Jurkat, Clone E6-1 (cell line): ENCODE measurements at places on chromosomes 3 and 15.

DNA sequence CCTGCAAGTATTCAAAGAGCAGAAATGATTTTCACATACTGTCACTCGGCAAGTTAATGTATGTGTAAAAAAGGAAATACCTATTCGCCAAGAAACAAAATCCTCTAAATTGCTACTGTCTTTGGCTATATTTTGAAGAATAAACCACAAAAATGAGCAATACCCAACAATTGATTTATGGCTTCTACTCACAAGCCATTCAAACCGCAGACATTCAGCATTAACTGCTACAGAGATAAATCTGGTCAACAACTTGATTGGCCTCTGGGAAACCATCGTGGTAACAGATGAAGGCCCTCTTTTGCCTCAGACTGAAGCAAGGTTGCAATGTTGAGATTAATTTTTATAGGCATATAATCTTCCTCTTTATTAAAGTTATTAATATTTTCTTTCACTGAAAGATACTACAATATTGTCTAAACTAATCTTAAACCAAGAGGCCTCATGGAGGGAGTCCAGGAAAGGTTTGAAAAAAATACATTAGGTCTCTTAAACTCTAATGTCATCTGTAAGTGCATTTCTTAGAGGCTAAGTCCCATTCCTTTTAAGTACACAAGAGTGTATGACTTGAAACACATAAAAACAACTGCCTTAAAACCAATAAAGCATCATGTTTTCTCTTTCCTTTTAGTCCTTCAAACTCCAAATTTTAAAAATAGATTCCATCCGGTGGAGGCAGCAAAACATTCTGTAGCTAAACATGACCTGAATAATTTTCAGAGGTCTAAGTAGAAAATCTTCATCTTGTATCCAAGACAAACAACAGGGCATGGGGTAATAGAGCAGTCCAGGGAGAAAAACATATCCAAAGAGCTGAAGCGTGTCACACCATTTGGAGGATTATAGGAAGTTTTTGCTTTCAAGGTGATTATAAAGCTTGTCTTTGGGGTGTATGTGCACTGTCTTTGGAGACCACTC, 162.4 kb upstream of the TGFBR2 start:
- no peak for DNase-seq

DNA sequence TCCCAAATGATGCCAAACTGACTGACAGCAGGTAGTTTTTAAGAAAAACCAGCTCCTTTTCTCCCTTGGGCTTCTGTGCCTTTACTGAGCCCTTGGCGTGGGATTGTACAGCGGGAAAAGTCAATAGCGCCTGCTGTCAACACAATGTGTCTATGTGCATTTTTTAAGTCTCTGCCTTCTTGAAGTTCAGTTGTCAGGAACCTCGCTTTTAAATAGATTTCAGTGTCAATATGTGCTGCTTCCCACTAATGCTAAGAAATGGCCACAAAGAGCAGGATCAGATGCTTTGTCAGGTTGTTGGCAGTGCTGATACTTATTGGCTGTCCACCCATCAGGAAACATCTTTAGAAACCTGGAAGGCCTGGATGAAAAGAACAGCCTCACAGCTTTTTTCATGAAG, 424.4 kb downstream of the C3orf38 start:
- no peak for DNase-seq

DNA sequence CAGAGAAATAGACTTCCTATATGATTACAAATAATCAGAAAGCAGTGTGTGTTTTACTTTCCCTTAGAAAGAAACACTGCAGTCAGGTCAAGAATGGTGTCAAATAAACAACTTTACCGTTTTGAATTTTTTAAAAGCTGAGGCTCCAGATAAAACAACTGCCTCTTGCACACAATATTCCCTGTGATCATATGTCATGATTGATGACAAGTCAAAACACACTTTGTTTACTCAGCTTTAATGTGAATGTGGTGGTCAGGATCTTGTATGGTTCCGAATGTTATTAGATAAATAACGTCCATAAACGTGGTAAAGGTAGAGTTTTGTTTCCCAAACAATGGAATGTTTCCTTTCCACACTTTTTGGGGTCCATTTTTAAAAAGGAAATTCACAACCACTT, 428.4 kb upstream of the MDFIC2 start:
- no peak for DNase-seq

DNA sequence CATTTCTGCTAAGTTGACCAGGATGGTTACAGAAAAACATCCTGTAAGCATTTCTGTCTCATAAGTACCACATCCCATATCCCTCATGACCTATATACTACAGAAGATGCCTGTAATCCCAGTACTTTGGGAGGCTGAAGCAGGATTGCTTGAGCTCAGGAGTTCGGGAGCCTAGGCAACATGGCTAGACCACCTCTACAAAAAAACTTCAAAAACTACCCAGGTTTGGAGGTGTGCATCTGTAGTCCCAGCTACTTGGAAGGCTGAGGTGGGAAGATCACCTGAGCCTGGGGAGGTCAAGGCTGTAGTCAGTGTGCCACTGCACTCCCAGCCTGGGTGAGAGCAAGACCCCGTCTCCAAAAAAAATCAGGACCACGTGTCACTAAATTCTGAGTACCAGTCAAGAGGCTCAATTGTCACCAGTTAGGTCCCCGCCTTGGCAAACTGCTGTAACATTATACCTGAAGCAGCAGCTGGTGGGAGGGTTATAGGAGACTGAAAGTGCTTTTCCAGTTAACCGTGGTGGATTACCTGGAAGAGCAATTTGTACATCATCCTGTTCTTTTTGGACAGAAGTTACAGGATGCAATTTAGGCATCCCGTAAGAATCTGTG, 6.2 kb downstream of the RPL32 start:
- no peak for DNase-seq

GRCh38 chr15:28943146-28943545, 57.4 kb downstream of the APBA2 start:
- no peak for DNase-seq

DNA sequence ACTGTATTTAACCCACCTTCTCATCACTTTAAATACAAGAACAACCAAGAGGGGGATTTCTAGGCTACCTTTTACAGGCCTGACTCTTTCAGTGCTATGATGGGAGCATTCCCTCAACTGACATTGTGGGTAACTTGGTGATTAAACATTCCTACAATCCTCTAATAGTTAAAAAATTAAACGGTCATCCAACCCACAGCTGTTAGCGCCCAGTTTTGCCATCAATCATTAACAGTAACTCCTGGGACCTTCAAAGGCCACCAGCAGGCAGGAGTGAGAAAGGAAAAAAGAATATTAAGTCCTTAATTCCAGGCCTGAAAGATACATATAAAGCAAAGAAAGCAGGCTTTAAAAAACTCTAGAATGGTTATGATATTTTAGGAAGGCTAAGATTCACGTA, 512.1 kb downstream of the MAGI1 start:
- no peak for DNase-seq

GRCh38 chr15:69076756-69077155, 62.3 kb downstream of the NOX5 start:
- no peak for DNase-seq

- no peak for DNase-seq
These were observed 12.2 kb upstream of the C3orf52 start for GRCh38 chr3:112074006-112074405.

GRCh38 chr15:73753250-73754130, at the start of gene INSYN1:
TSS of gene INSYN1 (minus strand) at chr15:73753351. CDS start at chr15:73751130, 2,221 bp downstream.
- DNase-seq: no peak

GRCh38 chr3:159892801-159893200, 95.8 kb upstream of the IL12A start:
- no peak for DNase-seq

GRCh38 chr3:88219138-88219792, 69.5 kb downstream of the C3orf38 start:
- DNase-seq: peak; percentile 54

DNA sequence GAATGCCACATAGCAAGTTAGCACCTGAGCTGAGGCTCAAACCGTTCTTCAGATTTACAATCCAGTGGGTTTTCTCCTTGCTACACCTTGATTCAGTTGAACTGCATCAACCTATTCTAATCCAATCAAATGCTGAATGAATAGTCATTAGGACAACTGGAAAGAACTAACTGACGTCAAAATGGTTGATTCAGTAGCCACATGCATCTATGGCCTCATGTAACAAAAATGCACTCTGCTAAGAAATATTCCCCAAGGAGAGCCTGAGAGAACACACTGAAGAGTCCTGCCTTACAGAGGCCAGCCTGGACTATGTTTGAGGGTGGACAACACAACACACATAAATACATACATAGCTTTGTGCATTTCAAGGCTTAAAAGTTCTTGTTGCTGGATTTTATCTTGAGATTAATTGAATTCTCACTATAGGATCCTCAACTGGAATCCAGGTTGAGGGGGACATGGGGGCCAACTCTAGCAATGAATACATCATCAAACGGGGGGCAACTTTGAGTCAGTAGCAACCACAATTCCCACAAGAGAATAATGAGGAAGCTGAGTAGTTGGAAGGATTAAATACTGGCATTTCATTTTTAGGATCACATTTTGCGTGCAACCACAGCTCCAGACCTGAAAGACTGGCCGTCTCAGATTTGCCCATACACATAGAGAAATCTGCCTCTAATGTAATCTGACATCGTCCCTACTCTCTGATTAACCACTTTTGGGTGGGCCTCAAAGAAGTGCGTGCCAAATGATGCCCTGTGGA, 280.2 kb upstream of the ICE2 start:
- no peak for DNase-seq

- no peak for DNase-seq
These were observed 3.5 kb downstream of the TKT start for GRCh38 chr3:53252096-53252946.

- no peak for DNase-seq
These were observed 200.6 kb downstream of the SEMA6D start for GRCh38 chr15:47917881-47918280.

GRCh38 chr15:55031727-55032126, 165.0 kb downstream of the RSL24D1 start:
- DNase-seq: no peak

DNA sequence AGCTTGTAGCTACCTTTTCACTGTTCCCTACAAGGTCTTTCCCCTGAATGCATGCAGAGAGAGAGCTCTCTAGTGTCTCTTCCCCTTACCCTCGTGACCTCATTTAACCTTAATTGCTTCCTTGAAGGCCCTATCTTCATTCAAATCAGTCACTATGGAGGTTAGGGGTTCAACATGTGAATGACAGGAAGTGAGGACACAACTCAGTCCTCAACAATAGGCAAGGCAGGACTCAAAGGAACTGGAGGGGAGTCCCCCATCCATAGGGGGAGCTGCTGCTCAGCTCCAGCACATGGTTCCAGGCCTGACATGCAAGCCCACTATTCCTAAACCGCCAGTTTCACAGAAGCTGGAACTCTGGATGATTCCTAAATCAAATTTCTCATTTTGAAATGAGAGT, 33.8 kb upstream of the GYG1 start:
- DNase-seq: peak; percentile 44

DNA sequence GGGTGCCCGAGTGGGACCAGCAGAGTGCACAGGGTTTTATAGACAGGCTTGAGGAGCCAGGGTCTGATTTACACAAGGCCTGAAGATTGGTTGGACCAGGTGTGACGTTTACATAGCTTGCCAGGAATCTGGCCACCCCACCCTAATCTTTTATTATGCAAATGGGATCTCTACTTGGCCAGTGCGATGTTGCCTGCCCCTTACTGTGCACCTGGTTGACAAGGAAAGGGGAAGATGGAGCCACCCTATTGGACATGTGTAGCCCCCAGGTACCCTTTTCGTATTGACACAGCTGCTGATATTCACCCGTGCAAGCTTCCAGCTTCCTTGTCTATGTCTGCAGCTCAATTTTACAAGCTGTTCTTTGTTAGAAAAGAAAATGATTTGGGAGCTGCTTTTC, 132.0 kb downstream of the ARNT2 start:
- DNase-seq: no peak

GRCh38 chr15:56725386-56725785, 7.9 kb downstream of the ZNF280D start:
- peak; percentile 91 for DNase-seq

GRCh38 chr15:87034886-87035285, 955.2 kb downstream of the AGBL1 start:
- DNase-seq: no peak

DNA sequence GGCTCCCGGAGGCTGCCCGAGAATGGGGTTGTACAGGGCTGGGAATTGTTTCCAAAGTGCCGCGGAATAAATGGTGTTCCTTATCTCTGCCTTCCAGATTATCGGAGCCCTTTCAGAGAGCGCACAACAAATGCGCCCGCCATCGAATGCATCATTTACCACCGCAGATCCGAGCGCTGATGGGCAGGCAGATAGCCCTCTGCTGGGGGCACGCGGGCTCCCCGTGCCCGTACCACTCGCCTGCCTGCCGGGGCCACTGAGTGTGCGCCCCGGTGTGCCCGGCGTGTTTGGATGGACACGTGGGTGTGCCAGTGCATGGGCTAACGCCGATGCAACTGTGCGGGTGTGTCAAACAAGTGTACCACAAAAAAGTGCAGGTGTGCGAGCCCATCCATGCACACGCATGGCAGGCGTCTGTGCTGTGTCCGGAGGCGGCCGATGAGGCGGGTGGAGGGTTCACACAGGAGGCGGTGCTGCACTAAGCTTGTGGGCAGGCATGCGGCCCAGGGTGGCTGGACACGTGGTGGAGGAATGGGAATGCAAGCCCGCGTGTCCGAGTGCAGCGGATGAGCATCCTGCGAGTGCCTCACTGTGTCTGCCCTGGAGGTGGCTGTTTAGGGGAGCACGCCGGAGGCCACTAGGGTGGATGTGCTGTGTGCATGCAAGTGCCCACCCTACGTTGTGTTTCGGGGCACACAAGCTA, 3.8 kb upstream of the GATA2 start:
- DNase-seq: no peak

- DNase-seq: no peak
These were observed 298.9 kb downstream of the LRTM1 start for GRCh38 chr3:54628888-54629441.

GRCh38 chr15:83651541-83651940, 2.4 kb upstream of the ADAMTSL3 start:
- DNase-seq: no peak

- DNase-seq: no peak
These were observed 589 bp upstream of the GPR27 start for GRCh38 chr3:71752831-71753700.

- DNase-seq: no peak
These were observed 391.9 kb upstream of the TBL1XR1 start for GRCh38 chr3:177589041-177589650.

- no peak for DNase-seq
These were observed 286.8 kb upstream of the NR2F2 start for GRCh38 chr15:96043591-96044171.

GRCh38 chr3:153070511-153070868, 91.5 kb upstream of the RAP2B start:
- DNase-seq: no peak

- DNase-seq: no peak
These were observed 209.3 kb upstream of the UMPS start for GRCh38 chr3:124520970-124521369.

- no peak for DNase-seq
These were observed 33.7 kb downstream of the UQCC5 start for GRCh38 chr3:52570076-52570475.

- DNase-seq: no peak
These were observed 122.1 kb downstream of the MCTP2 start for GRCh38 chr15:94353488-94353820.

DNA sequence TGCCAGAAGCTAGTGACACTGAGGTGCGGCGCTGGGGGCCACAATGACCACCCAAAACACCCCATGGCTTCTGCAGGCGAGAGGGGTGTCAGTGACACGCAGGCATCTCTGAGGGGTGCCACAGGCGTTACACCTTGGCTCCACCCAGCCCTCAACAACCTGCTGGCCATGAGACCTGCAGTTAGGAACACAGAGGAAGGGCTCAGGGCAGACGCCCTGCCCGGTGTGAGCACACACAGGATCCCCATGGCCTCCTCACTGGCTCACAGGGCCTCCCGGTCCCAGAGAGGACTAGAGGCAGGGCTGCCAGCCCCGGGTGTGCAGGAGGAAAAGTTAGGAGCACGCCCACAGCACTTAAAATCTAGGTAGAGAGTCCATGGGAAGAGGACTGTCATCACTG, 35.1 kb downstream of the CYFIP1 start:
- no peak for DNase-seq
